ENCODE measurements at places on chromosomes 4 and X.

DNA sequence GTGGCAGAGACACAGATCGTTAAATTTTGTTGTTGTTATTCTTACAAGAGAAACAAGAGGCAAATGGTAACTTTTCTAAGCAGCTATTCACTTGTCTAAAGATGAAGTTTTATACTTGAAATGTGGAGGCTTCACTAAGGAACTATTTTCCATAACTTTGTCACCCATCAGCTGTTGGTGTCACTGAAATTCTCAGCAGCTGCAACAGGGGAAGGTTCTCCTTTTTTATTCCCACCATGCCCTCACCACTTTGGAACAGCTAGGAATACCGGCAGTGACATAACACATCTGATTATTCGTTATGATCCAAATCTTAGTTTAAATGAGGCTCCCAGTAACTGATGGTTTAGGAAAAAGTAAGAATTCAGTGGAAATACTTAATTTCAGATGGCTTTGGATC is 147.0 kb upstream of the LEF1 start:
- no peak for DNase-seq

DNA sequence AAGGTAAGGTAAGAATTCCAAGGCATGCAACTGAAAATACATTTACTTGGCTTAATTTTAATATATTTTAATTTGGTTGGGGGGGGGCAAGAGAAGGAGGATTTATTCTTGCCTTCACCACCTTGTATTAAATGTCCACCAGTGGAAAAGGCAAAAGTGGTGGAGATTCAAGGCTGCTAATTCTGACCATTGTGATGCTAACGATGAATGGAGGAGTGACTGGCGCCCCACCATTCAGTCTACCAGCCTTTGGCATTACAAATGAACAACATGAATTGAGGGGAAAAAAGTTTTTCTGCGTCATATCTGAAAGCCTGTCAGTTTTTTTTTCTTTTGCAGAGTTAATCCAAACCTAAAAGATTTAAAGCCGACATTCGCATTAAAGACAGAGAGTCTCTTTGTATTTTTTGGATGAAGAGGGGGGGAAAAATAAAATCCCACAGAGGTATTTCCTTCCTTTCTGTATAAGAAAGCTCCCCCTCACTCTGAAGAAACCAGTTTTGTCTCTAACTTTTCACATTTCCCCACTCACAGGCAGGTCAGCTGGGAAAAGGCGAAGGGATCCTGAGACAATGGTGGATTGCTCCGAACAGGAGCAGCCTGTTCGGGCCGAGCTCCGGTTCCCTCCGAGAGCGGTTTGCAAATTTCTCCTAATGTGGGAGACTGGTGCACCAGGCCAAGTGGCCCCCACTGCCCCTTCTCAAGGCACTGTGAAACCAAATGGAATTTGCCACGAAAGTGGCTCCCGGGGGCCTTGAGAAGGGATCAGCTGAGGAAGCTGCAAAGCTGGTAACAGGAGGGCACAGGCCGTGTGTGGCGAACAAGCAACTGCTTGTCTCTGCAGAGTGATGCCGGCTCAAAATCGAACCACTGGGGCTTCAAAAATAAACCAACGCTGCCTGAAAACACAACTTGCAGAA is 28.1 kb downstream of the SHISA3 start:
- no peak for DNase-seq

- no peak for DNase-seq
Observed at GRCh38 chr4:142354794-142355420, 491.2 kb downstream of the INPP4B start.

GRCh38 chr4:87863486-87863885 is 30.7 kb downstream of the MEPE start:
- no peak for DNase-seq

DNA sequence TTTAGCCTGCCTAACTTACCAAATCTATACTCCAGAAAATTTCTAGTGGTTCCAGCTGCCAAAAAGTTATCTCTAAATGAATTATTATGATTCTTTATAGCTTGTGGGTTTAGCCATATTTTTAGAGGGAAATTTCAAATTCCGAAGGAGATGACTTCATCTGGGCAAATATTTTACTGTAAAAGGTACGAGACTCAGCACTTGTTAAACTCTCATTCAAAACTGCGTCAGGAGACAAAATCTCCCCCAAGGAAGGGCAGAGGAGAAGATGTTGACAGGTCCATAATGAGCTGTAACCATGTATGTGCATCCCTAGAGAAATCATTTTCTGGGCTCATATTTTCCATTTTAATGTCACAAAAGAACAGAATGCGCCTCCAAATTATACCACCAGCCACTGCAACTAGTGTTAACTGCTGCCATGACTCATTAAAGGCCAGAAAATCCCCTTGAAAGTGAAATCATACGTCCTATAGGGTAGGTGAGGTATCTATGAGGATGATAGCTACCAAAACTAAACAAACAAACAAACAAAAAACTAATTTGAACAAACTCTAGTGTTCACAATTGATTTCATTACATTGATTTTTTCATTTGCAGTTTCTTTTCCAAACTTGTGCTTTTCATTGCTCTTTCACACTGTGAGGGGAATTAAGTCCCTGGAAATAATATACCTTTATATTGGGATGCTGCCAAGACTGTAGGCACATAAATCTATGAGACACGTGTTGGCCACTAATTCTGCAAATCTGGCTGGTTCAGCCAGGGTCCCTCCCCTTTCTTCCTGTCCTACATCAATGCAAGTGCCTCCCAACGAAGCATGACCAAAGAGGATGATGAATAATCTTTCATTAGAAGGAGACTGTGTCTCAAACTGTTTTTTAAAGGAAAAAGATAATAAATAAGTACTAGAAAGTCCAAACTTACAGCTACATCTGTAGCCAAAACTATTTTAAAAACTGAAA is 85.8 kb downstream of the ARHGAP6 start:
- no peak for DNase-seq

GRCh38 chrX:1451661-1452515 is 821 bp downstream of the ASMTL start:
- no peak for DNase-seq

DNA sequence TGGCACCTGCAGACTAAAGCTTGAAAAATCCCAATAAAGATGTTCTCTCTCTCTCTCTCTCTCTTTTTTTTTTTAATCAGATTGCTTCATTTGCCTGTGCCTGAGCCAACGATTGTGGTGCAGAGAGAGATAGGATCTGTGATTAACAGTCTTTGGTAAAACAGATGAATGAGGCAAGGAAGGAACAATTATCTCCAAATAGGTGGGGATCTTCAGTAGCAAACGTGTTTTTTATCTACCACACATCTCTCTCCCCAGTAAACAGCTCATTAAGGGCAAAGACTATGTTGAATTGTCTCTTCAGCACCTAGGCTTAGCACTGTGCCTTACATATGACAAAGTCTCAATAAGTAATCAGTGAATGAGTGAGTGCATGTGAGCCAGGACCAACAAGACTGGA is 96.3 kb downstream of the SMIM20 start:
- no peak for DNase-seq

DNA sequence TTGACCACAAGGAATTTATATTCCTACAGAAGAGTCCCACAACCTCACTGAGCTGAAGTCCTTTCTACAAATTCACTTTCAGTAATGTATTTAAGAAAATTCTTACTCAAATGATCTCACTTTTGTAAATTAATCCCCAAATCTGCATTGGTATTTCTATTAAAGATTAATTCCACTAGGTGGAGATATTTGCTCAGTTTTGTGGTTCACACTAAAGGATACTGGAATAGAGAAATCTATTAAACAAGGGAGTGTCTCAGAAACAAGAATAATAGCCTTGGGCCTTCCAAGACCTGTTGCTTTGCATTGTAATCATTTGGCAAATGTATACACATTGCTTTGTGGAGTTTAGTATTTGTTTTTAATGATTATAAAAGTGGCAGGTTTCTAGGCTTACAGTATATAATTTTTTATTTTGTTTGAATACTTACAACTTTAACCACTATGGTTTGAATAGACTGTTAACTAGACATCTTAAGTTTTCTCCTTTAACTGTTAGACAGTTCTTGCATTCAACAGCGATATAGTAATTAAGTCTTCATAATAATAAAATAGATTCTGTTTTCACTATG is 25.9 kb downstream of the CFAP299 start:
- DNase-seq, result no peak

GRCh38 chr4:14070289-14070880 is 442.9 kb upstream of the BOD1L1 start:
- DNase-seq, result no peak

- no peak for DNase-seq
Observed at GRCh38 chr4:181659876-181660275, 583.3 kb upstream of the TENM3 start.

DNA sequence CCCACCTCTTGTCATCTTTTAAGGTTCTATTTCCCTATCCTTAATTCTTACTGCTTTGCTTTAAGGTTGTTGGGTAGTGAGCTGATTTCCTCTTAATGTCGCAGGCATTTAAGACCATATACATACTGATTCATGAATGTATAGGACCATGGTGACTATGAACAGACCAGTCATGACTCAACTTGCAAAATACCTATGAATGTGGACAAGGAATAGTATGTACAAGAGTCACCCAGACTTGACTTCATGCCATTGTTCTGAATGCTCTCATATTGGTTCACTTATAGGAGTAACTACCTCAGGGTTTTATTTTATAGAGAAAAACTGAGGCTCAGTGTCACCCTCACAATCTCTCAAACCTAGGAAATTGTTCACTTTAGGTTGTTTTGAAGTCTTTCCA is 44.3 kb downstream of the CCNG2 start:
- no peak for DNase-seq

DNA sequence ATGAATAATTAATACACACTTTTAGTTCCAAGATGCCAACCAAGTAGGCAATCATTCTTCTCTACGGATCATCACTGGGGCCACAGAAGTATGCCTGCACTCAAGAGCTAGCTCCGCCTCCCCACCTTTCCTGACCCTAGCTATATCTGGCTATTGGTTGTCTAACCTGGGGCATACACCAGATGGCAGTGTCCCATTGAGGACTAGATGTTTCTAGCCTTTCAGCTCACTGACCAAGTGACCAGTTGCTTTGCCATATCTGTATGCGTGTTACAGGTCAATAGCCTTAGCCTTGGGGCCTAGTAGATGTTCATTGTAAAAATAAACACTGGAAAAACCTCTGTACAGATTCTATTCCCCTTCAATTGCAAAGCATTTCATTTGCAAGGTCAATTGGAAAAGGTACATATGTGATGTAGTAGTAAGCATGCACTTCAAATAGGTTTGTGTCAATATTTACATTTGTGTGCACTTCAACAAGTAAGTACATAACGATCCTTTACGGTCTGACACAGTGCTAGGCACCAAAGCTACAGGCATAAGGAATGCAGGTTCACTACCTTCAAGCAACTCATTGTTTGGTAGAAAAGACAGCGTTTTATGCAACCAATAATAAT is 521.7 kb downstream of the PPARGC1A start:
- DNase-seq, result no peak

- DNase-seq, result no peak
Observed at GRCh38 chr4:48361012-48361400, 19.7 kb downstream of the SLAIN2 start.

GRCh38 chr4:150501983-150502382 is 80.0 kb upstream of the MAB21L2 start:
- DNase-seq, result no peak

GRCh38 chrX:103378990-103379389 is 2.7 kb downstream of the BEX3 start:
- no peak for DNase-seq

- DNase-seq, result no peak
Observed at GRCh38 chrX:69457756-69458155, 46.4 kb upstream of the NALF2 start.

GRCh38 chr4:1416051-1416947 is 10.1 kb upstream of the NKX1-1 start:
- DNase-seq, result no peak

GRCh38 chrX:53494436-53494835 is 60.3 kb upstream of the HSD17B10 start:
- no peak for DNase-seq

GRCh38 chr4:67550857-67551256 is 5.6 kb upstream of the CENPC start:
- no peak for DNase-seq

- no peak for DNase-seq
Observed at GRCh38 chrX:110041980-110042379, 39.1 kb downstream of the TMEM164 start.

GRCh38 chrX:27808226-27808625 is 436 bp downstream of the MAGEB10 start:
- DNase-seq, result no peak

DNA sequence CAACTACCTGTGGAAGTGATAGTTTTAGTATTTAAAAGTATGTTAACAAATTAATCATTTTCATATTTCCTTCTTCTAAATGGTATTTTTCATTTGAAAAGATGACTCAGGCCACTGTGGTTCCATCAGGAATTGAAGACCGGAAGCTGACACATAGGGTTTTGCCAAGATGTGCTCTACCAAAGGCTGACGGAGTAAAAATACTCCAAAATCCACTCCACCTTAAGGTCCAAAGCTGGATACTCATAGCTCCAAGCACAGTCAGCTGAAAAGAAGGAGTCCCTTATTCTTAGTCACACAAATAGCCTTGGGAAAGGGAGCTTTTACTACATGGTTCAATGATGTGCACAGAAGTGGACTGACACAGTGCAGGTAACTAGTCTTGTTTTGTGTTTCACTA is 472.0 kb downstream of the ARAP2 start:
- no peak for DNase-seq

DNA sequence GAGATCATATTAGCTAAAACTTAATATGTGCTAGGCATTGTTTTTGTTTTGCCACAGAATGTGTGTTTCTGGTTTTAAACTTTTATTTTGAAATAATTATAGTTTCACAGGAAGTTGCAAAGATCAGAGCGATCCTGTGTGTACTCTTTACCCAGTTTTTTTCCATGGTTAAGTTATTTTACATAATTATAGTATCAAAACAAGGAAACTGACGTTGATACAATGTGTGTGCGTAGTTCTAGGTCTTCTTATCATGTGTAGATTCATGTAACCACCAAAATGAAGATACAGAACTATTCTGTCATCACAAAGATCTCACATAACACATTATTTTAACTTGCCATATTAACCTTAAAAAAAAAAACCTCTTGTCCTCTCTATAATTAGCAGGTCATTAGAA is 69.2 kb downstream of the BLTP1 start:
- no peak for DNase-seq

GRCh38 chr4:74364652-74365491 is at the start of gene EREG:
EREG (plus strand) TSS chr4:74365145; CDS start chr4:74365309, 164 bp downstream.
- DNase-seq, result no peak

- no peak for DNase-seq
Observed at GRCh38 chr4:116632269-116632668, 453.1 kb downstream of the TRAM1L1 start.

- no peak for DNase-seq
Observed at GRCh38 chrX:120308558-120308957, 2.7 kb downstream of the TMEM255A start.

DNA sequence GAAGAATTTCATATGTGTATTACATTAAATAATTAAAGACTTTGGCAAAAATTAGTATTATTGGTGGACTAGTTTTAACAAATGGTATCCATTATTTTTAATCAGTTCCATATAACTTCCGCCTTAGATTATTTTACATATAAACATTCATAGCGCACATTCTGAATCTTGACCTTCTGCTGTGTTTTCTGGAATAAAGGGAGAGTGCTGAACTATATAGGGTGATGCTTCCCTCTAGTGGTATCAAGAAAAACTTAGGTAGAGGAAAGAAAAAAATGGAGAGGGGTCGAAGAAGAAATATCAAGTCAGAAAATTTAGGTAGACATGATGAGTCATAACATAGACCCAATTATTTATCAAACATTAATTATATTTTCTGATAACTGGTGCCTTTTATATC is 155.6 kb upstream of the PACRGL start:
- DNase-seq, result no peak

GRCh38 chr4:76733068-76733771 is 164.7 kb downstream of the SOWAHB start:
- DNase-seq, result no peak

GRCh38 chr4:170243662-170244288 is 154.0 kb upstream of the AADAT start:
- no peak for DNase-seq

Measured in activated T-helper 9 cell treated with anti-CD3 and anti-CD28 coated beads, Interleukin-2, amount 50 U/mL, for 16 hours (primary cell).